IMR-90 (cell line): ENCODE measurements at places on chromosomes 4 and X.
A peak's percentile ranks its signal among the peaks of the same experiment; 100 is the strongest.

GRCh38 chr4:153518001-153518400, 51.8 kb downstream of the TMEM131L start:
- peak; percentile 18 for DNase-seq

- no peak for DNase-seq
Observed at GRCh38 chrX:7077241-7078230, 70.0 kb upstream of the STS start.

- DNase-seq: peak; percentile 35
Observed at GRCh38 chrX:12118134-12118533, 20.1 kb upstream of the FRMPD4 start.

GRCh38 chrX:109889289-109890006, 113.5 kb upstream of the TMEM164 start:
- peak; percentile 27 for DNase-seq

GRCh38 chr4:26931966-26932365, 71.3 kb downstream of the STIM2 start:
- DNase-seq: no peak

- no peak for DNase-seq
Observed at GRCh38 chr4:16609170-16609758, 289.2 kb downstream of the LDB2 start.

DNA sequence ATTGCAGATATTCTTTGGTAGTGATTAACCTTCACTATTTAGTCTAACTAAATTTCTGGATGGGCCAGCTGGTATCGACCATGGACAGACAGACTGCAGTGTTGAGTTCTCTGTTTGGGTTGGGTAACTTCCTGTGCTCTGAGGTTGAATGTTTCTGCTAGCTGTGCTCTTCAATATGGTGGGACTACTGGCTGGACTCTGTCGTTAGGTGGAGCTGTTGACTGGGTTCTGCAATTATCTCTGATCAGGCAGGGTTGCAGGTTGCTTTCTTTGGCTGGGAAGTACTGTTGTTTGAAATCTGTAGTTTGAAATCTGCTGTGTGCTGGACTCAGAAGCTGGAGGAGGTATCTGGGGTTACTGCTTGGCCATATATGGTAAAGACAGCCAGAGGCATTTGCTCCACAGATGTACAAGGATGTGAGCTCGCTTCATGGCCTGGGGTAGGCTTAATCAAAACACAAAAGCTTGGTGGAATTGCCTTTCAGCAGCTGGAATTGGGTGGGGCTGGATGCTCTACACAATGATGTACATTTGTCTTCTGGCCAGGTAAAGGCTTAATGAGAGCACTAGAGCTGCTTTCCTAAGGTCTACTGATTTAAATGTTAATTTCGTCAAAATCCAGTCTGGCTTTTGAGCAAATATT, 1472.0 kb downstream of the FAM133A start:
- no peak for DNase-seq

DNA sequence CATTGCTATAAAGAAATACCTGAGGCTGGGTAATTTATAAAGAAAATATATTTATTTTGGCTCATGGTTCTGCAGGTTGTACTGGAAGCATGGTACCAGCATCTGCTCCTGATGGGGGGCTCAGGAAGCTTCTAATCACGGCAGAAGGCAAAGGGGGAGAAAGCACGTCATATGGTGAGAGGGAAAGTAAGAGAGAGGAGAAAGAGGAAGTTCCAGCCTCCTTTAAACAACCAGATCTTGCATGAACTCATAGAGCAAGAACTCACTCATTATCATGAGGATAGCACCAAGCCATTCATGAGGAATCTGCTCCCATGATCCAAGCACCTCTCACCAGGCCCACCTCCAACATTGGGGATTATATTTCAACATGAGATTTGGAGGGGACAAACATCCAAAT, 125.0 kb upstream of the GRPR start:
- DNase-seq: no peak

DNA sequence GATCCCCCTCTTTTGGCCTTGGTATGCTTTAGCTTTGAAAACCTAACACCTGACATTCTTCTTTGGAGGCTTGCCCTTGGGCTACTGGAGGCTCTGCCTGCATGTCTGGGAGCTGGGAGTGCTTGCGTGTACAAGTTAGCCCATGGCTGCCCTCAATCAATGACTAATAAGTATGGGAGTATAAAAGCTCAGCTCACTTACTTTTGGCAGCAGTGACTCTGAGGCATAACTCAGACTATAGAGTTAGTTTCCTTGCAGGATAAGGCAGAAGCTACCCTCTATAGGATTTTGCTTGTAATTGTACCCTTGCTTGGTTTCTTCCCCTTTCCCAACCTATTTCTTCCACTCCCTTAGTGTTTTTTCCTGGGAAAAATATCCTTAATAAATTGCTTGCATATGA, 247.9 kb downstream of the PPP1R2C start:
- peak; percentile 28 for DNase-seq

GRCh38 chr4:2390146-2390545, 28.3 kb downstream of the ZFYVE28 start:
- DNase-seq: no peak

DNA sequence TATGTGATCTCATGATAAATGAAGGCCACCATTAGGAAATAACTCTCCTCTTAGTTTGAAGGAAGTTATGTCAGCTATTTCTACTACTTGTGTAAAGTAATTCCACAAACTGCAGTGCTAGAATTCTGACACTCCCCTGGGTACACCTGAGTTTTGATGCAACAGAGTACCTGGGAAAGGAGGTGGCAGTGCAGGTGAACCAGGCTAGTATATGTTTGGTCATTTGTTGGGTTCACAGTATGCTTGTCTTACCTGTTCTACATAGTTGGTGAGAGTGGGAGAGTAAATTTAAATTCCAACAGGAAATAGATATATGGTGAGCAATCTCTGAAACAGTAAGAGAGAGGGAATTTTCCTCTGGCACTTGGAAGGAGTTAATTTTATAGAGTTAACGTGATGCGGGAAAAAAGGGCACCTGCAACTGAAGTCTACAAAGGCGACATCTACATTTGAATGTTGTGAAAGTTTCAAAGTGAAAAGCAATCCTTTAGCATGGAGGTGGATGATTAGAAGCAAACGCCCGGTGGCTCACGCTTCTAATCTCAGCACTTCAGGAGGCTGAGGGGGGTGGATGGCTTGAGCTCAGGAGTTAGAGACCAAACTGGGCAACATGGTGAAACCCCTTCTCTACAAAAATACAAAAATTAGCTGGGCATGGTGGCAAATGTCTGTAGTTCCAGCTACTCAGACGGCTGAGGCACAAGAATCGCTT, 8.3 kb upstream of the SLC10A6 start:
- DNase-seq: no peak

GRCh38 chrX:123704781-123705180, 28.1 kb downstream of the THOC2 start:
- no peak for DNase-seq

- DNase-seq: peak; percentile 74
Observed at GRCh38 chr4:24594887-24595286, 10.5 kb upstream of the DHX15 start.

- DNase-seq: no peak
Observed at GRCh38 chrX:65591206-65591605, 56.6 kb upstream of the LAS1L start.

- DNase-seq: no peak
Observed at GRCh38 chrX:101655534-101655933, 4.1 kb downstream of the ARMCX2 start.

GRCh38 chrX:103503163-103503852, 16.0 kb downstream of the RAB40A start:
- DNase-seq: peak; percentile 33

- DNase-seq: no peak
Observed at GRCh38 chr4:78568640-78569305, 17.2 kb downstream of the ANXA3 start.

- DNase-seq: peak; percentile 5
Observed at GRCh38 chr4:126582737-126583136, 1050.0 kb upstream of the INTU start.

GRCh38 chr4:67765401-67765800, 11.2 kb upstream of the GNRHR start:
- peak; percentile 29 for DNase-seq

DNA sequence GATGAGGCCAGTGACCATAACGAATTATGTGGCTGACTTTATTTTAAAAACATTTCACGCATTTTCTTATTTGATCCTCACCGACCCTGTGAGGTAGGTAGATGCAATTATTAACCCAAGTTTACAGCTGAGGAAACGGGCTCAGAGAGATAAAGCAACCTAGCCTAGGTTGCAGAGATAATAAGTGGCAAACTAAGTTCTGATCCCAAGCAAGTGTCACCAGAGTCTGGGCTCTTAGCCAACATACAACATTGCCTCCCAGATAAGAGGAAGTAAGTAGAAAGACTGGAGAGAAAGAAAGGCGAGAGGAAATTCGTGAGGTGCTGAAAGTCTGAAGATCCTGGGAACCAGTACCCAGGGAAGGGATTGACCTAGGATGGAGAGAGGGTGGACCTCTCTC, 77.4 kb upstream of the GPR50 start:
- no peak for DNase-seq

GRCh38 chrX:37958525-37959211, 47.7 kb upstream of the SYTL5 start:
- DNase-seq: peak; percentile 1

- DNase-seq: no peak
Observed at GRCh38 chr4:40536032-40536431, 93.6 kb downstream of the RBM47 start.

DNA sequence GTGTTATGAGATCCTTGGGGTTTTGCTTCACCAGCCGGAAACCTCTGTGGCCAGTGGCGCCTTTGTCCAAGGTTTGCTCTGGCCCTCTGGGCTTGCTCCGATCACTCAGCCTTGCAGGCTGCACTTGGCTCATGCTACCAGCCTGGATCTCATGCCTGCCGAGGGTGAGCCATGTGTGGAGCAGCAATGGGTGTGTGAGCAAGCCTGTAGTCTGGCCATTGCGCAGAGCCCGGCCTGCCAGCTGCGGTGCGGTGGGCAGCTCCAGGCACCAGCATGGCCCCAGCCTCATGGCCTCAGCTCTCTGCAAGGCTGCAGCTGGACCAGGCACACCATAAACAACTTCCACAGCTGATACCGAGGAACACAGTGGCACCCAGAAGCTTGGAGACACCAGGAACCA, 17.8 kb downstream of the SULT1B1 start:
- DNase-seq: no peak

GRCh38 chrX:84717343-84717742, 215.1 kb upstream of the HDX start:
- DNase-seq: no peak
